Dermis microvascular lymphatic vessel endothelial cell (primary cell): ENCODE measurements at places on chromosomes 1 and 21. TPM values are rescaled to one million over a fixed set of nuclear protein-coding genes. Genes with fewer than 3 reads are reported as not detected.

NEGR1 gene
- total RNA-seq = 0.13 and 0.64 TPM in 2 replicates

MIB2 gene
- total RNA-seq = 21.4 and 40.1 TPM in 2 replicates

INAVA gene
- under 0.01 TPM in 1 of 2 replicates, not detected in the other for total RNA-seq

CFHR1 gene
- total RNA-seq = not detected in 2 replicates

AKR7A3 gene
- total RNA-seq = 0.13 and 0.25 TPM in 2 replicates

SKI gene
- total RNA-seq = 12.7 and 23.1 TPM in 2 replicates

CD164L2 gene
- total RNA-seq = not detected in 2 replicates

DENND2C gene
- total RNA-seq = 4.0 and 6.4 TPM in 2 replicates

KCNJ6 gene
- not detected in 2 replicates for total RNA-seq

SLC9C2 gene
- total RNA-seq = not detected in 2 replicates

NBPF20 gene
- total RNA-seq = 1.8 and 2.0 TPM in 2 replicates

PFKFB2 gene
- total RNA-seq = 0.90 and 1.5 TPM in 2 replicates

GOLPH3L gene
- 10.7 and 10.9 TPM in 2 replicates for total RNA-seq

C1orf50 gene
- total RNA-seq = 3.2 and 3.7 TPM in 2 replicates

FYB2 gene
- total RNA-seq = under 0.01 TPM in 1 of 2 replicates, not detected in the other

C4BPA gene
- total RNA-seq = not detected in 2 replicates

WNT9A gene
- 0.64 and 0.76 TPM in 2 replicates for total RNA-seq

TENT5C gene
- 0.64 and 1.9 TPM in 2 replicates for total RNA-seq
